Fibroblast of skin of left biceps (primary cell): ENCODE measurements at places on chromosomes 1 and 21.

- no peak for DNase-seq
Observed at GRCh38 chr1:214386747-214387146, 105.8 kb downstream of the SMYD2 start.

GRCh38 chr1:229167318-229167717 is 103.6 kb upstream of the RAB4A start:
- no peak for DNase-seq

GRCh38 chr1:5264476-5264875 is 610.1 kb downstream of the AJAP1 start:
- no peak for DNase-seq

GRCh38 chr1:154712166-154712810 is 104.3 kb upstream of the ADAR start:
- DNase-seq: no peak

GRCh38 chr1:47725000-47725473 is 272.1 kb downstream of the TRABD2B start:
- DNase-seq: no peak

DNA sequence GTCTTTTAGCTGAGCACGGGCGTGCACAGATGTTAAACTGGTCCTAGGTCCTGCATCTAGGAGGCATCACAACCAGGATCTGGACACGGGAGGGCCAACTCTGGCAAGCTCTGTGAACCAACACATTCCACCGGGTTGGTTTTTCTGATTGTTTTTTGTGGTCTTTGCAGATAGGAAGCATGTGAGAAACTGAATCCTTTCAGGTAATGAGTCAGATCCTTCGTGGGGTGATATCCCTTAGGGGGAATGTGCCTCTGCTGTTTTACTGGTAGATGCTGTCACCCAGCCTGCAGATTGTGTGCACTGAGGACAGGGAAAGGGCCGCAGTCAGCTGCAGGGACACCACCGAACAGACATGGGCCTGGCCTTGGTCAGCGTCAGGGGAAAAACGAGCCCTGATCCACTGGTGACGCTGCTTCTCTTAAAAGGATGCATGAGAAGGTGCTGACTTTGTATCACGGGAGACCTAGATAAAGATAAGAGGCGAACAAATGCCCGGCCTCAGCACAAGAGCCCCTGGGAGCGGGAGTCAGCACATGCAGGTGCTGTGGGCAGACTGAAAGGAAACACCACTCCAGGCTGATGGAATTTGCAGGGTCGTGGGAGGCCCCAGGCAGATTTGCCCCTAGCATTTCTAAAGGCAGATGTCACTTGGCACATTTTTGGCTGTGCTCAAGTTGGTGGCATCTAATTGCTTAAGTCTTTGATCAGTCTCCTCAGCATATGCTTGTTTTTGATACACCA is 51.1 kb downstream of the DOP1B start:
- DNase-seq: no peak

GRCh38 chr1:32681999-32682398 is 20.6 kb downstream of the SYNC start:
- no peak for DNase-seq

- DNase-seq: no peak
Observed at GRCh38 chr1:23081376-23081775, 62.1 kb downstream of the KDM1A start.

DNA sequence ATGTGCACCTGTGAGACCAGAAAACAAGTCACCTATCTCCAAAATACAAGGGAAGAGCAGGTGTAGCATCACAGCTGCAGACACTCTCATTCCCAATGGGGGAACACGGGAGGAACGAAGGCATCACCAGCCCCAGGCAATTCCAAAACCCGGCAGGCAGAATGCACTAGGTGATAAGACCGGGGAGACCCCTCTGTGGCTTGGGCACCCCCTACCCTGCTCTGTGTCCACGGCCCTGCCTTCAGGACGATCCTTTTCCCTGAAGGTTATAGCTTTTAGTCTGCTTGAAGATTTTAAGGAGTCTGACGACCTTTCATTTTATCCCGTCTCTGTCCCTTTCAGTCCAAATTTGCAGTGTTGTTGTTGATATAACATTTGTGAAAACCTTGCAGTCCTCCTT is 19.2 kb downstream of the TRPM2 start:
- no peak for DNase-seq

DNA sequence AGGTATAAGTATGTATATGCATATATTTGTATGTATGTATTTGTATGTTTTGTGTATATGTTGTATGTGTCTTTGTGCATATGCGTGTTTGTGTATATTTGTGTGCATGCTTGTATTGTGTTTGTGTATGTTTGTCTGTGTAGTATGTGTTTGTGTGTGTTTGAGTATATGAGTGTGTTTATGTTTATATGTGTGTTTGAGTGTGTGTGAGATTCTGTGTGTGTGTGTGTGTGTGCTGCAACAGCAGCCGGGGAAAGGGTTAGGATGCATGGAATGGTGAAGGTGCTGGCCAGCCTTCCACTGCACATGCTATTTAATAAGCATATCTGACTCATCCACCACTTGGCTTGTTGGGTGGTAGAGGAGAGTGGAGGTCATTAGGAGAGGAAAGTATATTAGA is 46.6 kb upstream of the RAB4A start:
- no peak for DNase-seq

GRCh38 chr21:20108016-20108415 is 890.2 kb upstream of the NCAM2 start:
- DNase-seq: no peak

DNA sequence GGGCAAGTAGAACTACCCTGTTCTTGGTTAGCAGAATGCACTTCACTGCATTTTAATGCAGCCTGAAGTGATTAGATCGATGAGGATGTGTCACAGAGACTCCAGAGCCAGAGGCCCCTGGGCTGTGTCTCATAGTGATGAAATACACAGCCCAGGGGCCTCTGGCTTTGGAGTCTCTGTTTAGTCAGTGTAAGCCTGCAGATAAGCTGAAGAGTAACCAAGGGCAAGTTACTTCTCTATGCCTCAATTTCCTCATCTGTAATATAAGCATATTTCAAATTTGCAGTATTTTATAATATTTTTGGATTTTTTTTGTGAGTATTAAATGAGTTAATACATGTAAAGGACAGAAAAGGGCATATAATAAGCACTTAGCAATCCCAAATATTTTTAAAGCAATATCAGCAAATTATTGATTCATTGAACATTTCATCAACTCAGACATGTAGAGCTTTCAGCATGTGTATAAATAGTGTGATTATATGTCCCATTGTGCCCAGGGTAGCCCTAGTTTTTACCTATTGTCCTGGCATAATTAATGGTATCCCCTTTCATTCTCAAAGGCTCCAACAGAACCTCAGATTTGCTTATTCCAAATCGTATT is 23.6 kb upstream of the APOBEC4 start:
- DNase-seq: no peak

GRCh38 chr1:214547747-214548146 is 3.7 kb downstream of the PTPN14 start:
- DNase-seq: no peak

- no peak for DNase-seq
Observed at GRCh38 chr1:70635868-70636267, 224.8 kb downstream of the CTH start.

- DNase-seq: no peak
Observed at GRCh38 chr1:153734396-153735089, 6.7 kb downstream of the INTS3 start.
